Osteocyte (in vitro differentiated cells): ENCODE measurements at places on chromosomes 7 and 10. TPM values are rescaled to one million over a fixed set of nuclear protein-coding genes. Genes with fewer than 3 reads are reported as not detected.

NKX6-2 gene
- total RNA-seq = not detected in 2 replicates

PAPOLB gene
- 0.10 and 0.13 TPM in 2 replicates for total RNA-seq

DNA sequence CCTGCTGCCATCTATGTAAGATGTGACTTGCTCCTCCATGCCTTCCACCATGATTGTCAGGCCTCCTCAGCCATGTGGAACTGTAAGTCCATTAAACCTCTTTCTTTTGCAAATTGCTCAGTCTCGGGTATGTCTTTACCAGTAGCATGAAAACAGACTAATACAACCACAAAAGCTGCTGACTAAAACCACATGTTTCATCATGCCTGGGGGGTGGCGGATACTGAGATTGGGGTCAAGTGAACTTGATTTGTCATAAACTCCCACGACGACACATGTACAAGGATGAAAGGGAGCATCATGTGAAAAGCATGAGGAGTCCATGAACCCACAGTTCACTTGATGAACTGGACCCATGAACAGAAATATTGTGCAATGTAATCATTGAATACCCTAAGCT is 134.9 kb upstream of the ANK3 start:
- no peaks in the 10 kb centered on the region for H3K27me3 ChIP-seq
- peaks cover 32% of the 10 kb centered on the region for H3K4me1 ChIP-seq
- DNase-seq = no peak
- no peaks in the 10 kb centered on the region for H3K36me3 ChIP-seq
- no peak overlapping the region for H3K27ac ChIP-seq

HNRNPH3 gene
- 84.7 and 97.2 TPM in 2 replicates for total RNA-seq
